Fibroblast of skin of right biceps (primary cell): ENCODE measurements at places on chromosomes 11 and 22.

DNA sequence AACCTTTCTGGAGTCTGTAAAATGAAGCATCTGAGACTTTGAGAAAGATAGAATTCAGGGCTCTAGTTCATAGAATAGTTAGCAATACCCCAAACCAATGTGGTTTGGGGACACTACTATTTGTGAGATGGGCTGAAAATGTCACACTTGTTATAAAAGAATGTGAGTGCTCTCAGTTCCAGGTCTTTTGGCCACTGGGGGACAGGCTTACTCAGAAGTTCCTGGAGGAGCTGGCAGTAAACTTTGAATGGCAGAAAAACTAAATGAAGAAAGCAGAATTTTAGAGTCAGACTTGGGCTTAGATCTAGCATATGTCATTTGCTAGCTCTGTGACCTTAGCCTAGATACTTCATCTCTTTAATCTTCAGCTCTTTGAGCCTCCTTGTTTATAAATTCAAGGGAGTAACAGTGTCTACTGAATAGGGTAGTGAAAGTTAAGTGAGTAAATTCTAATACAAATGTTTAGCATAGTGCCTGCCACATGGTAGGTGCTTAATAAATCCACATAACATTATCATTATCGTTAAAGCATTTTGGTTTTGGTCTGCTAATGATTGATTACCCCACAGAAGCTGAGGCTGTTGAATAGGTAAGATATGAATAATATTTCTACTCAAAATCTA is 3.7 kb downstream of the LYVE1 start:
- no peak for DNase-seq

GRCh38 chr11:27694992-27695391 is 5.3 kb downstream of the BDNF start:
- DNase-seq = no peak

DNA sequence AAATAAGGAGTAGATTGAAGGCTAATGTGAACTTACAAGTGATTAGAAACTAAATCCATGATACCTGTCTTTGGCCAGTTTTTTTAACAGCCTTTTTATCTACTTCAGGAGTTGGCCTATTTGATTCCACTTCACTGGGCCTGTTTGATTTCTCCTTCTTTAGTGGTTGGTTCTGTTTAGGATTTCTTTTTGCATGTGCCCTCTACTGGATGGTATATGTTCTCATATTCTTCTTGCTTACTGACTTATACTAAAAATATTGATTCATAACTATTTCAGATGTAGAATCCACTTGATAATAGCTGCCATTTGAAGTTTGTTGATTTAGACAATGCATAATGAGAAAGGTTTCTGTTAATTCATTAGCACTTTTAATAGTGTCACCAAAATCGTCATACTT is 53.9 kb downstream of the USP47 start:
- DNase-seq = no peak

GRCh38 chr11:33195462-33196173 is 34.3 kb upstream of the CSTF3 start:
- no peak for DNase-seq

DNA sequence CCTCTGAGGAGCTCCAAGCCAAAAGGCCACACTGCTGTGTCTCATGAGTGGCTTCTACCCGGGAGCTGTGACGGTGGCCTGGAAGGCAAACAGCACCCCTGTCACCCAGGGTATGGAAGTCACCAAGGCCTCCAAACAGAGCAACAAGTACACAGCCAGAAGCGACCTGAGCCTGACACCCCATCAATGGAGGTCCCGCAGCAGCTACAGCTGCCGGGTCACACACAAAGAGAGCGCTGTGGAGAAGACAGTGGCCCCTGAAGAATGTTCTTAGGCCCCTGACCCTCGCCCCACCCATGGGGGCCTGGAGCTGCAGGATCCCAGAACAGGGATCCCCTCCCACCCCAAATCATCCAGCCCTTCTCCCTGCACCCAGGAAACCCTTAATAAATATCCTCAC is 4.9 kb downstream of the RFPL2 start:
- no peak for DNase-seq

DNA sequence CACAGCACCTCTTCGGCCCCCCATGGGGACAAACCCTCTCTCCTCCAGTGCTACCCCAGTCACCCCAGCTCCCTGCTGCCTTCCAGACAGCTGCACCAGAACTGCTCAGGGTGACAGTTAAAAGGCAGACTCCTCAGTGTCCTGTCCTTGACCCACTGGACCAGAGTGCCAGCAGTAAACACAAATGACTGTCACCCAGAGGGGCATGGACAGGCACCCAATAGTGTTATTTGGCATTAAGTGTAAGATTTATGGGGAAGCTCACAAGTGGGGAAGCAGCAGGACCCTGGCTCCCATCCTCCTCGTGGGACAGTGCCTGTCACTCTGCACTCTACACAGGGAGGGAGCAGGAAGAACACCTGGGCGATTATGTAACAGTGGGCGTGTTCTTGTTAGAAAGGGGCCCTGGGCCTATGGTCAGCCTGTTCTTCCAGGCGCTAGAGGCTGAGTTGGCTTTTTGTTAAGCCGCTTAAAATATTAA is 5.0 kb downstream of the RPS19BP1 start:
- DNase-seq = no peak

DNA sequence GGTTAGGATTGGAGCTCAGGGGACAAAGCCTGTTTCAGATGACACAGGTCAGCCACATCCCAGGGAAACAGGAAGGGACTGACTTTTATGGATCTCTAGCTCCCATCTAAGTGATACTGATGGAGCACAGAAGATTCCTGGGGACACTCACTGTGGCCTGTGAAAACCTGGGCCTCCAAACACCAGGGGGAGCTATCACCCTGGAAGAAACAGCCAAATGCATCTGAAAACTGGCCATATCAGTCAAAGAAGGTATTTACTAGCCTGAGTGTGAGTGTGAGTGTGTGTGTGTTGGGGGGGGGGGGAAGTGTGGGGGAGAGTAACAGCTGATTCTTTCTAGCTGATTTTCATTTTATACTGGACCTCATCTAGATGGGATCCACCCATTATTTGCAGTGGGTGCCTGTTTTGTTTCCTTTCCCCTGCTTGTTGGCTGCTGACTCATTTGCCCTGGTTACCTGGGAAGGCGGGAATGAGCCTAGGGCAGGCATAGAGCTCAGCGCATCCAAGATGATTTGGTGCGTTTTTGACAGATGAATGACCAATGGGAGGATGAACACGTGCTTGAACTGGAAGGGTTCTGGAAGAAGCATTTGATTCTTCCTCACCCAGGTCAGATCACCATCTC is 284.0 kb downstream of the KIRREL3 start:
- peak; percentile 53 for DNase-seq

- DNase-seq = peak; percentile 33
Measured at GRCh38 chr11:128848815-128849455, 18.2 kb downstream of the KCNJ1 start.

DNA sequence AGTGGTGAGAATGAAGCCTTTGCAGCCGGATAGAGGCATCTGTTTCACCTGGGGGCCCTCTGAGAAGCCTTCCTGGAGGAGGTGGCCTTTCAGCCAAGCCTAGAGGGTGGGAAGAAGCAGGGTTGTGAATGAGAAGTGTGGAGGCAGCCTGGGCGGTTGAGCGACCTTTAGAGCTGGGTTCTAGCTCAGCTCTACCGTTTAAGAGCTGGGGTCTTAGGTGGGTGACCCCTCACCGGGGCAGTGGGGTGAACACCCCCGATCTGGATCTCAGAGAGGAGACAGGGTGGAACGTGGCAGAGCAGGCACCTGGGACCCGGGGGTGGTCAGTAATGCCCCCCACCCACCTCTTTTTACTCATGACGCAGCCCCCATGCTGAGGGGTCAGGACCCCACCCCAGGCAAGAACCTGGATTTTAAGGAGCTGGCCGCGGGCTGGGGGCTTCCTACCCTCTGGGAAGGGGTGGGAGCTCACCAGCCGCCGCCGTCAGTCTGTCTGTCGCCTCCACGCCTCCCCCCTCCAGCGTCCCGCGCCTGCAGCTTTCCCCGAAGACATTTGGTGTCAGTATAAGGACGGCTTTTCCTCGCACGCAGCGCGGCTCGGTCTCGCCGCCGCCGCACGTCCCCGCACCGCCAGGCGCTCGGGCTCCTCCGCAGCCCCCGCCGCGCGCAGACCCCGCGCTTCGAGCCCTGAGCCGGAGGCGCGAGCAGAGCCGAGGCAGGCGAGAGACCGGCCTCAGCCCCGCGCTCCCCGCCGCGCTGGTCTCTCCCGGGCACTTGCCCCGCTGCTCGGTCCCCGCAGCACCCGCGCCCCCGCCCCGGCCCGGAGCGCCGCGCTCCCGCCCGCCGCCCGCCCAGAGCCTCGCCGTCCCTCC is 13.3 kb upstream of the CACNA1I start:
- DNase-seq = peak; percentile 16

DNA sequence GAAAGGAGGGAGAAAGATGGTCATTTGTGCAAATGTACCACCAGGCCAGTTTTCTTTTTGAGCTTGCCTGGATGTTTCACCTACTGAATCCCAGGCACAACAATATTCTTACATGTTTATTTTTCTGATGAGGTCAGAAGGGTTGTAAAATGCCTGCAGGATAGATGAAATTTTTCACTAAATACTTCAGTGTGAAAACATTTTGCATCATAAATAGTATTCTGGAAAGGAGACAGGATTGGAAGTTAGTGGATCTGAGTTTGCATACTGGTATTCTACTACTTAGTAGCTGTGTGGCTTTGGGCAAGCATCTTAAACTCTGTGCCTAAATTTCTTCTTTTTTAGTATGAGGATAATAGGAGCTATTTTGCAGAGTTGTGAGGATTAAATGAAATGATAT is 24.8 kb downstream of the RNF169 start:
- DNase-seq = peak; percentile 10

GRCh38 chr11:67638535-67639437 is 777 bp downstream of the TBX10 start:
- DNase-seq = no peak

DNA sequence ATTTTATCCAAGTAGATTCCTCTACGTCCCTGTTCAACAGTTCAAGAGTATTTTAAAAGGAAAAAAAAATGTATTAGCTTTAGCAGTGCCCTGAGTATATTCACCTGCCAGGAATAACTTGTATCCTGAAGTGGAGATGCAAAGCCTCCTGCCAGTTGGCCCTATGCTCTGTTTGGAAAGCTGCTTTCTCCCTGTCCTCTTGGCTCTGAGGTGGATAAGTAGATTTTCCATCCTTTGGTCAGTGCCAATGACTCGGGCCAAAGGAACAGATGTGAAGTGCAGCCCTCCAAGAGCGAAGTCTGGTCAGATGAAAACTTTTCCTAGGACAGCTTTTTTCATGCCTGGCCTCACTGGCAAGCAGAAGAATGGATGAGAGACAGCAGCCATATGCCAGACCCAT is 839.9 kb upstream of the TENM4 start:
- DNase-seq = no peak

GRCh38 chr22:32643246-32643645 is 158.3 kb upstream of the TIMP3 start:
- DNase-seq = no peak

DNA sequence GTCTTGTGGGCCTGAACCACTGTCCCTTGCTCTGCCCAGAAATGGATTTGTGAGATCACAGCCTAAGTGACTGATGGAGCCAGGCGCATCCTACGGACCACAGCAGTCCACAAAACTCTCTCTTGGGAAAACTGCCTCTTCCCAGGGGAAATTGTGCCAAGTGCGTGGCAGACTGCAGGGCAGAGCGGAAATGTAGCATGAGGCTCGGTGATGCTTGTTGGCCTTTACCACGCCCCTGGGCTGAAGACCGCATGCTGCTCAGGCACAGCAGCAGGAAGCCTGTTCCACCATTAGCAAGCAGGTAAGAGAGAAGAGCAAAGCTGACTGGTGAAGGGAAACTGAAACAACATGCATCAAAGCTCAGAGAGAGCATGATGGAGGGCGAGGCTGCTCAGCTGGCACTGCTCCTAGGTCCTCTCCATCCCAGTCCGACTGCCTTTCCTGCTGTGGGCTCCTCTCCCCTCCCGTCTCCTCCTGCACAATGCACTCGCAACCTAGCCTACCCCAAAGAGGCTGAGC is 26.5 kb upstream of the SCARF2 start:
- DNase-seq = no peak

- peak; percentile 92 for DNase-seq
Measured at GRCh38 chr11:10303558-10304363, 1.1 kb upstream of the ADM start.

- no peak for DNase-seq
Measured at GRCh38 chr11:91686281-91686680, 538.3 kb upstream of the FAT3 start.

- no peak for DNase-seq
Measured at GRCh38 chr22:27292542-27293299, 508.8 kb downstream of the MN1 start.

DNA sequence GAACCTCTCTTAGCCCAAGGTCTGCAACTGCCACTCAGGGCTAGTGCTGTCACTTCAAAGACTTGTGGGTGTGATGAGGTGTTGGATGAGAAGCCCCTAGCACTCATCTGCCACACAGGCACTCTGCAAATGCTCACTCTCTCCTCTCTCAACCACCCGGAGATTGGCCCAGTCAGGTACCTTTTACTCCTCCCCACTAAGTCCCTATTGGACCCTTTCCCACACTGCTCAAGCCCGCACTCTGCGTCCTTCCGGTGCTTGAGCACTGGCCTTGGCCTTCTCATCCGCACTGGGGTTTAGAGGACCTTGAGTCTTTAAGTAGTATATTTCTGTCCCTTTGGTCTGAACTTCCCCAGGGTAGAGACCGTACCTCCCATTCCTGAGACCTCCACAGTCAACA is 308.0 kb downstream of the NXPE2 start:
- DNase-seq = no peak

DNA sequence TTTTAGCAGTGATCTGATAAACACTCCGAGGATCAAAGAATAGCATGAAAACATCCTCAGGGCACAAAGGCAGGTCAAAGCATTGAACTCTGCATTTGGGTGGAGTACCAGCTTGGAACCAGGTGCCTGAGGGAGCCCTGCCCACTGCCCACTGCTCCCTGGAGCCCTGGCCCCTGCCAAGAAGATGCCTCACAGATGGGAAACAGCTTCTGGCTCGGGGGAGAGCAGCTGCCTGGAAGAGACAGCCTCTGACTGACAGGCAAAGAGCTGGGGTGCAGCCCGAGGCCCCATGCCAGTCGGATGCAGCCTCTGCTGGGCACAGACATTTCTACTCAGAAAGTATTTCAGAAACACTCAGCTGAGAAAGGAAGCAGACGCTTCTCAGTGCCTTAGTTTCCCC is 13.2 kb downstream of the LMO1 start:
- no peak for DNase-seq

DNA sequence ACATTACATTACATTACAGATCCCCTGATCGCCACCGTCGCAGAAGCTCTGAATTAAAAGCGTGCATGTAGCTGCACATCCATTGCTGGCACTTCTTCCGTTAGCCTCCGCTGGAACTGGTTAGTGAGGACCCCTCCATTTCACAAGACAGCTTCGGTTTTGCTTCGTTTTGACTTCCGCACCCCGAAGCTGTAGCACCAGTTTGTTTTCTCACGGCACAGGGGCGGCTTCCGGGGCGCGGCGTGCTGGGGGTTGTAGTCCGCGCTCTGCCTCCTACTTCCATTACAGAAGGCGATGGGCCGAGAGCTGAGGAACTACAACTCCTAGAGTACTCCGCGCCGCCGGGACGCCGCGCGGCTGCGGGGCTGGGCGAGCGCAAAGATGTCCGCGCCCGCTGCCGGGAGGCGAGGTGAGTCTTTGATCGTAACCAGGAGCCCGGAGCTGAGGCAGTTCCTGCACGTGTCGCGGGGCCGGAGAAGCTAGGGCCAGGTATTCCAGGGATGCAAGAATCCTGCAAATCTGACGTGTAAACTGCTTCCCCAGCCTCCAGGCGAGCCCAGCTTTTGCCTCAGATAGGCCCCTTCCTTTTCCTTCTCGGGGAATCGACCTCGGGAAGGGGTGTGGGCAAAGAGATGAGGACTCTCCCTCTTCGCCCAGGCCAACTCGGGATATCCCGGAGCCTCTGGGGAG is at the start of gene PEX26:
PEX26 (plus strand) TSS at position 352 of the 690 bp plus-strand sequence. CDS start 387 bp downstream, outside the sequence.
- peak; percentile 95 for DNase-seq

- no peak for DNase-seq
Measured at GRCh38 chr11:14364322-14364721, 5.3 kb upstream of the RRAS2 start.
